ENCODE measurements at places on chromosomes 2 and 18.

GRCh38 chr2:195570329-195570728, 86.7 kb upstream of the SLC39A10 start:
- DNase-seq = no peak

GRCh38 chr2:16120591-16121180, 180.3 kb downstream of the MYCN start:
- no peak for DNase-seq

GRCh38 chr2:237156857-237157779, 71.4 kb downstream of the COPS8 start:
- no peak for DNase-seq

- no peak for DNase-seq
Observed at GRCh38 chr18:37956902-37957301, 391.3 kb upstream of the CELF4 start.

DNA sequence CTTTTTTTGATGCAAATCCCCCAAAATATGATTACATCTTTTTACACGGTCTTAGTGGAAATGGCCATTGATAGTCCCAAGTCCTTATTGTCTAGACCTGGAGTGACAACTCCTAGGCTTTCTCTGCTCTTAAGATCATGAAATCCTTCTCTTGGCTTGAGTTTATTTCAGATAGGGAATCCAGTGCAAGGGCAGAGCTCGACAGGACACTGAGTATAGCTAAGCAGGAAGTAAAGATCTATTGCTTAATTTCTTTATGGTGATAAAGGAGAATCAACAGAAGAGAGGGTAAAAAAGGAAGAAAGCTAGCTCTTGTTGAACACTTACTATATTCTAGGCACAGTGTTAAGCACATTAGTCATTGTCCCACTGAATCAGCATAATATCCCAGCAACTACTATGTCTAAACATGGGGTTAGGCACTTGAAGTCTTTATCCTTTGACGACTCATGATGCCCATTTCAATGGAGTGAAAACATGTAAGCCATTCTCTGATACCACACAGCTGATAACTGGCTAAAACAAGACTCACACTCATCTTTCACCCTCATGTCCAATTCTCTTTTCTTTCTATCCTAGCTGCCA, 74.1 kb upstream of the LRATD1 start:
- no peak for DNase-seq

GRCh38 chr2:74502720-74503505, 3.5 kb upstream of the LBX2 start:
- no peak for DNase-seq

DNA sequence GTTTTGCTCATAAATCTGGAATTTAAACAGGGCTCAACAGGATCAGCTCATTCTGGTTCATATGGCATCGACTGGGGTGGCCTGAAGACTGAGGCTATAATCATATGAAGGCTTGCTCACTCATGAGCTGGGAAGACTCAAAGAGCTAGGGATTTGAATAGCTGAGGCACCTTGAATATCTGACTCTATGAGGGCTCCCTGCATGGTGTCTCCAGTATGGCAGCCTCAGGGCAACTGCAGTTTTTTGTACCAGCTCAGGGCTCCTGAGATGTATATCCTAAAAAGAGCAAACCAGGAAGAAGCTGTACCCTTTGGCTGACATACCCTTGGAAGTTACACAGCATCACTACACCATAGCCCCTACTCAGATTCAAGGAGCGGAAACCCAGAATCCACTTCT, 15.3 kb upstream of the GPR39 start:
- DNase-seq = no peak

DNA sequence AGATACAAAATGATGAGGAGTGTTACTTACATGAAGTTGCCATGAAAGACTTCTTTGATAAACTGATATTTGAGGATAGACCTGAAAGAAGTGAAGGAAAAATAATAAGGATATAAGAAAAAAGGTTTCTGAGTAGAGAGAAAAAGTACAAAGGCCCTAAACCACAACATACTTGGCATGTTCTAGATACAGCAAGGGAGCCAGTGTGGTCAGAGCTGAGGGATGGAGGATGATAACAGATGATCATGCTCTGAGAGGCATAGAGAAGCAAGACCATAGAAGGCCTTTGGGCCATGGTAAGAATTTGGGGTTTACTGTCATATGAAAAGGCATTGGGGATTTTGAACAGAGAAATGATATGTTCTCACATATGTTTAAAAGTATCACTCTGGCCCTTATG, 424.1 kb upstream of the CHST9 start:
- DNase-seq = no peak

GRCh38 chr2:120180066-120180465, 43.1 kb downstream of the TMEM185B start:
- no peak for DNase-seq

DNA sequence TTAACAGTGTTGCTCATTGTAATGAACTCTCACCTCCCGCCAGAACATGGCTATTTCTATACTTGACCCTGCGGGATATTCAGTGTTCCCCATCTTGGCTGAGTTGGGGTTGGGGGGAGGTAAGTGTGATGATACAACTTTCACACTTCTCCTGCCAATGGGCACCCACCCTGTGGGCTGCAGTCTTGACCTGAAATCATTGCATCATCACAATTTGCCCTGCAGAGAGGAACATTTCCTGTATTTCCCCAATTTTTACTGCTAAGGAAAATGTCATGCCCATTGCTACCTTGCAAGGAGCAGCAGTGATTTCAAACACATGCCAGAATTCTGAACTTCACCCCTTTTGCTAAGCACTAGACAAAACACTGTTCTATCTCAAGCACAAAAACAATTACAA, 92.1 kb downstream of the ADD2 start:
- DNase-seq = no peak

DNA sequence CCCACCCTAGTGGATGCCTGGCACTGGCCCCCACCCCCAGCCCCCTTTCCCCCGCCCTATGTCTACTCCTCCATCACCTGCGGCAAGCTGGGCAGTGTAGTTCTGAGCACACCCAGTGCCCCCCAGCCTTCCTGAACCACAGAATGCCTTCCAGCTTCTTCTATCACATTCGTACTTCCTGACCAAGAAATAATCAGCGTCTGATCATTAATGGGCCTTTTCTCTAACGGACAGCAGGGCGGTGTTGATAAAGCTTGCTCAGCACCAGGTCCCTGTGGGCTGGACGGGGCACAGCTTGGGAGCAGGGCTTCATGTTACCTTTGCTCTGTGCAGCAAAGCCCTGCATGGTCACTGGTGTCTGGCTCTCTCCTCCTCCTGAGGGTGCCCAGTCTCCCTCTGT, 15.4 kb downstream of the UXS1 start:
- DNase-seq = no peak

DNA sequence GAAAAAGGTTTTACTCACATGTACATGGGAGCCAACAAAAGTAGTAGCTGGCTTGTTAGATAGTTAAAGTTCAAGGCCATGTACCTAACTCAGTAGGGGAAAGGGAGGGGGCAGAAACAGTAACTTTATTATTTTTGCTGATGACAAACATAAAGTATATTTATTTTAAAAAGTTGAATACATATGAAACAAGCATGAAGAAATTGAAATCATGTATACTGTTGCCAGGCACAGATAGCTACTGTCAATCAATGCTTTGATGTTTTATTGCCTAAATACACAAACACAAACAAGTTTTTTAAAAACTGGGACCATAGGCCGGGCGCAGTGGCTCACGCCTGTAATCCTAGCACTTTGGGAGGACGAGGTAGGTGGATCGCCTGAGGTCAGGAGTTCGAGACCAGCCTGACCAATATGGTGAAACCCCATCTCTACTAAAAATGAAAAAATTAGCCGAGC, 7.6 kb upstream of the PSD4 start:
- no peak for DNase-seq

- no peak for DNase-seq
Observed at GRCh38 chr2:224310943-224311625, 90.8 kb downstream of the FAM124B start.

DNA sequence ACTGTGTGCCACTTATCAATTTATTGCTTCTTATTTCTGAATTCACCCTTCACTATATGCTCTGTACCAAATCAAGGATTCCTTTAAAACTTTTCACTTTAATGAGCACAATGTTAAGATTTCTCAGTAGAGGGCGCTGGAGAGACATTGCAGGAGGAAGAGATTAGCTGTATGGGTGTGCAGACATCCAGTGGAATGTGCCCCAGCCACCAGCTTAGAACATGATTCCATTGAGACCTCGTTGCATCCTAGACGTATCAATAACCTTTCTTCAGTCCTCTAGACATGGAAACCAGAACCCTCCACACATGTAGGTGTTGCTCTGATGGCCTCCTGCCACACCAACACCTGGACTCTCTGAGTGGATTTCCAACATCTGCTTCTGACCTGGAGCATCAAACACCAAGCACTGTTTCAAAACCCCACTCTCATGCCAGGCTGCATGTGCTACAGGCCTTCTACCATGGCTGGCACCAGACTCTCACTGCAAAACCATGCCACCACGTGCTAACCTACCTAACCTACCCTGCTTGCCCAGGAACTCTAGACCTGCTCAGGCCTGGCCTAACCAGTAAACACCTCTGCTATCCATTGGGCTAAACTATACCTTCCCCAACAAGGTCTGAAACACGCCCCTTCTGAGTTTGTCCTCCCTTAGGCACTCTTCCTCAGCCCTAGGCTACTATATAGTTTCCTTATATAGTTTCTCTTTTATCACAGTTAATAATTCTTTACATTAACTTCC, 633.2 kb upstream of the PKDCC start:
- DNase-seq = no peak

GRCh38 chr2:63876311-63876710, 34.6 kb downstream of the UGP2 start:
- DNase-seq = no peak

DNA sequence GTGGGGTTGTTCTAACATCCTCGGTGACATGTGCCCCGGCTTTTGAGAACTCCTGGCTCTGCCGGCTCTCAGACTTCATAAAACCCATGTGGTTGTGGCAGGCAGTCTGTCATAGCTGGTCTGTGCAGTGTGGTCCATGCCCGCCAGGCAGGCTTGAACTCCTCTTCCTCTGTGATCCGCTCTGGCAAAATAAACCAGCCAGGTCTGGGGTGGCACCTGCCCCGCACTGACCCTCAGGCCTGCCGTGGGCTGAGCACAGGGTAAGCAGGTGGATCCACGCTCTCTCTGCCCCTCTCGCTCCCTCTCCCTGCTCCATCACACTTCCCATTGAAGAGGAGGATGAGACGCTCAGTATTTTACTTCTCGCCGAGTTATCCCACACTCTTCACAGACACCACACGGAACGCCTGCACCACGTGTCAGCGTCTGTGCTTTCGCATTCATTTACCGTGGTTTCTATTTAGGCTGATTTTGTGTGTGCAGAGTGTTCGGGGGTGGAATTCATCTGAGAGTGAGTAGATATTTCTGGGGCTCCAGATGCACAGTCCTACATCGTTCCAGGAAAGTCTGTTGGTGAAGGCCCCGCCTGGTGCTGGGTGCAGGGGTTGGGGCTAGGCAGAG, 56.4 kb downstream of the RTP5 start:
- DNase-seq = no peak

- no peak for DNase-seq
Observed at GRCh38 chr2:2269989-2270562, 61.0 kb downstream of the MYT1L start.

- DNase-seq = no peak
Observed at GRCh38 chr2:136207665-136208064, 89.7 kb upstream of the CXCR4 start.

DNA sequence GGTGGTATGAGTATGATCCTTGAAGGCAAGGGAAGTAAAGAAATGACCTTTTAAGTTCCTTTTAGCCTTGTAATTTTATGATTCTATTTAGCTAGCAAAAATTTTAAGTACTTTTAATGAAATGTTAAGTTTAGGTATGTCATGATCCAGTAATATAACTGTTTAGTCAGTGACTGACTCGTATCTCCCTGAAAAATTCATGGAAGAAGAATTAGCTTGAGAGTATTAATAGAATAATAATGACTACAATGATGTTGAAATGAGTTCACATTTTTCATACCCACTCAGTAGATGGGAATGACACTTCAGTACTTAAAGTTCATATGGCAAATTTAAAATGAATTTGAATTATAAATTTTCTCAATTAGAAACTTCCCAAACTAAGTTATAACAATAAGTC, 14.6 kb downstream of the RAB3GAP1 start:
- DNase-seq = no peak

- no peak for DNase-seq
Observed at GRCh38 chr2:241344925-241345651, 11.0 kb upstream of the FARP2 start.

DNA sequence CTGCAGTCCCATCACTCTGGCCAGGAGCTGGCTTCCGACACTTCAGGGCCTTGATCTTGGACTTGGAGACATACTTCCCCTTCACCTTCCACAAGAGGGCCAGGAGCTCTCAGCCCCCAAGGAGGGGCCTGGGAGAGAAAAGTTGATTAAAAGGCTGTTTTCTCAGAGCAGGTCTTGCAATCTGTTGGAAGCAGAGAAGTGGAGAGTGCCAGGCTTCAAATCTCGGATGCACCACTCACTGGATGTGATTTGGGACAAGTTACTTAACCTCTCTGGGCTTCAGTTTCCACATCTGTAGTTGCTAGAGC, 255.3 kb downstream of the CYP26B1 start:
- DNase-seq = no peak

DNA sequence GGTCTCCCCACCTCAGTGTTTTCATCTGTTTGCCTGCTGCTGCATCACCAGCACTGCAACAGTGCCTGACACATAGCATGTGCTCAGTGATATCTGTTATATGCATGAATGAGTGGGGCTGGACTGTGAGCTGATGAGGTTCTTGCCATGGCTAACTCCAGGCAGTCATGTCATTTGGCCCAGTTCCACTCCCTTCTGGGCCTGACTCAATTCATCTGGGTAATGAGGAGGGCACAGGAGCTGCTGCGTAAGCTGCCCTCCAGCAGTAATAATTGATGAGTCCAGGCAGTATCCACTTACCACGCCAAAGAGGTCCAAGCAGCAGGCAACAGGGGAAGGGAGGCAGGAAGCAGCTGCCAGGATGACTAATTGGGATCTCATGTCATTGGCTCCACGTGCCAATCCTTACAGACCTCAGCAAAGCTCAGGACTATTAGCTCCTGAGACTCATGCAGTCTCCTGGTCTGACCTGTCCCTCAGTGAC, 34.1 kb upstream of the MAT2A start:
- no peak for DNase-seq

GRCh38 chr2:165839610-165840009, 45.6 kb upstream of the GALNT3 start:
- DNase-seq = no peak

GRCh38 chr2:42793334-42794270, 1.2 kb upstream of the HAAO start:
- DNase-seq = no peak

DNA sequence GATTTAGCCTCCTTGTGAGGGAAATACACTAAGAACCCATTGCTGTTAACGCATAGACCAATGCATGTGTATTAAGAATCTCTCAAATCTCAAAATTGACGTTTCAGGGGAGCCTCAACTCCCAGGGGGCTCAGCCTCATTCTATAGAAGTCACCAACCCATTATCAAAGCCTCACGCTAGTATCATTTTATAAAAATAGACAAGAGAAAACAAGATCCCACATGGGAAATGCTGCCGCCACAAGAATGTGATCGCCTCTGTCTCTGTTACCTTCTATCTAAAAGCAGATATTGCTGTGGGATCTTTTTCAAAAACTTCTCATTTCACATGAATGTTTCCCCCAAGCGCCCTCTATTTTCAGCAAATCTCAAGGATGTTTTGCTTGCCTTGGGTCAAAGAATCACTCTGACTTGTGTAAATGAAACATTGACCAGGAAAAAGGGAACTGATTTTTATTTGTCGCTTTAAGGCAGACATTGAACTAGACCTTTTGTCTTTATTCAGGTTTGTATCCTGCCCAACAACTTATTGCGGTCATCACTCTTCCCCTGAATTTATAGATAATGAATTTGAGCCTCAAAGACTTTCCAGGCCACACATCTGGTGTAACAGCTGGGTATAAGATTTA, 679.0 kb upstream of the ID2 start:
- no peak for DNase-seq

- peak; percentile 4 for DNase-seq
Observed at GRCh38 chr2:40554665-40555294, 102.9 kb upstream of the SLC8A1 start.
